ENCODE measurements at places on chromosomes 2 and 18.

DNA sequence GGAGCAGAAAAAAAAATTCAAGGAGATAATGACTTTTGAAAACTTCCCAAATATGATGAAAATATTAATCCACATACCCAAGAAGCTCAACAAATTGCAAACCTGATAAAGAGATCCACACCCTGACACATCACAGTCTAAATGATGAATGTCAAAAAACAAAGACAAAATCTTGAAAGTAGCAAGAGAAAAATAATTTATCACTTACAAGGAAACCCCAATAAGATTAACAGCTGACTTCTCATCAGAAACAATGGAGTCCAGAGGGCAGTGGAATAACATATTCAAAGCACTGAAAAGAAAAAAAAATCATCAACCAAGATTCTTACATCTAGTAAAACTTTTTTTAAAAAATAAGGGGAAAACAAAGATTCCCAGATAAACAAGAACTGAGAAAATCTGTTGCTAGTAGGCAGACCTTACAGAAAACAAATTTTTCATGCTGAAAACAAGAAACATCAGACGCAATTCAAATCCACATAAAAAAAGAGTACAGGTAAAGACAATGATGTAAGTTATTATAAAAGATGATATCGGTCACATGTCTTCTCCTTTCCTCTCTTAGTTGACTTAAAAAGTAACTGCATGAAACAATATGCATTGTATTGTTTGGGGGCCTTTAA is 21.3 kb downstream of the SLC66A2 start:
- DNase-seq = no peak

DNA sequence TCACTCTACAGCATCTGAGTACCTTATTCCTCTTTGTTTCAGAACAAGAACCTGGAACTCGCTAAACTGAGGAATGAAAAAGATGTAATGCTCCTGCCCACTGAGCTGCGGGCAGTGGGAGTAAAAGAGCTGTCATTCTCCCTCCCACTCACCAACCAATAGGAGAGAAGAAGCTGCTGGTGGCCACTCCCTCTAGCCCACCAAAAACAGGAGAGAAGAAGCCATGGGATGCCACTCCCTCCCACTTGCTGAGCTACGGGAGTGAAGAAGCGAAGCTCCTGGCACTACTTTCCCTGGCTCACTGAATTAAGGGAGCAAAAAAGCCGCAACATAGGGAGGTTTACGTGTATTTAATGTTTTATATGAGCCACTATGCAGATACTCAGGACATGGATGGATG is 53.7 kb downstream of the RIT2 start:
- DNase-seq = no peak

DNA sequence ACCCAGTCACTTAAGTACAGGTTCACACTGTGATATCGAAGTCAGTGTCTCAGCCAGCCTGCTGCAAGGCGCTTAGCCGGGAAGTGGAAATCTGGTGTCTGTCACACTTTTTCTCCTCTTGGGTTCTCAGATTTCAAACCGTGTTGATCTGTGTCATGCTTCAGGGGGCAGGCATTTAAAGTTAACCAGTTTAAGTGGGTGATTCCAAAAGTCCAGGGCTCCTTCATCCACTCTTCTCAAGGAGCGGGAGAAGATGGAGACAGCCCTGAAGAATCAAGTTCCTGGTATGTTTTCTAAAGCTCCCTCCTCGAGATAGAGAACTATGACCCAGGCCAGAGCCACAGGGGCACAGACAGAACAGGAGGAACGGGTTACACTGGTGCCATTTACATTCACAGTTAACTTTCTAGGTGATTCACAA is 331.7 kb downstream of the GBX2 start:
- DNase-seq = no peak

DNA sequence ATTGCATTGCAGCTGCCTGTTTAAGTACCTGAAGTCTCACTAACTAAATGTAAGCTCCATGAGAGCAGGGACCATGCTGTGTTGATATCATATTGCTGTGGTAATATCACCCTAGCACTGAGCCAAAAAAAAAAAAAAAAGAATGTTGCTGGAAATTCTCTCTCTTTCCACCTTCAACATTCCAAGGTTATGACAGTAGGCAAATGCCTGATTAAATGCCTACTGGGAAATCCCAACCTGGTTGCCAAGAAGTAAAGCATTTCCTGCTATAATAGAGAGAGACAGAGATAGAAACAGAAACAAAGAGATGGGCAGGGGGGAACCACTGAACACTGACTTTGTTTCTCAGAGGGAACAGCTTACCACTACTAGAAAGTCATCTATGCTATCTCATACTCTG is 1604.2 kb downstream of the LRP1B start:
- DNase-seq = no peak

- DNase-seq = no peak
These were observed 12.6 kb upstream of the KCMF1 start for GRCh38 chr2:84958135-84959059.

- no peak for DNase-seq
These were observed 183.6 kb downstream of the MC4R start for GRCh38 chr18:60188958-60189357.

DNA sequence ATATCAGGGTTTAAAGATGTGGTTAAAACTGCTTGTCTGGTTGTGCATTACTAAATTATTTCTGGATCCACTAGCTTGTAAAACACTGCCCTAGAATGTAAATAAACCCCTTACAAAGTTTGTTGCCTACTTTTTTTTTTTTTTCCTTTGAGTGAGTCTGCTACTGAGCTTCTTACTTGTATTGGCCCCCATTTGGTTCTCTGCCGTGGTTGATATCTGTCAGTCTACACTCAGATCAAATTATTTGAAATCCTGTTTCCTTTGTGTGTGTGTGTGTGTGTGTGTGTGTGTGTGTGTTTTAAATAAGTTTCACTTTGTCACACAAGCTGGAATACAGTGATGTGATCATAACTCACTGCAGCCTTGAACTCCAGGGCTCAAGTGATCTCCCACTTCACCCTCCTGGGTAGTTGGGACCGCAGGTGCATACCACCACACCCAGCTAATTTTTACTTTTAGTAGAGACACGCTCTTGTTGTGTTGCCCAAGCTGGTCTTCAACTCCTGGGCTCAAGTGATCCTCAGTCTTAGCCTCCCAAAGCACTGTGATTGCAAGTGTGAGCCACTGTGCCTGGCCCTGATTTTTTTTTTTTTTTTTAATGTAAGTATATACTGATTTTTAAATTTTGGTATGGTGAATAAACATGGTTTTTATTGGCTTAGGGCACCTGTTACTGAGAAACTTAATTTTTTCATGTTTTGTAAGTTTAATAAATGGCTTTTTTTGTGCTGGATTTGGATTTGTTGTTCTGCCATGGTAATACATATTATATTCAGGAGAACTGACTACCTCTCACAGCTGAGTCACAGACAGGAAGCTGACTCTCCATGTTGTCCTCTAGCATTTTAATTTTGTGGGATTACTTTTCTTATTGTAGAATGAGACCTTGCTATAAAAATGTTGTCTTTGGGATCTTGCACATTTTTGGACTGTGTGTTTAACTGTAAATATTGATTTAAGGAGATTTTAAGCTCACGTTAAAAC is 48.5 kb downstream of the MAP4K4 start:
- DNase-seq = no peak

GRCh38 chr2:11602563-11603204 is 67.3 kb downstream of the NTSR2 start:
- no peak for DNase-seq
